ENCODE measurements at places on chromosomes 6 and 20.

- no peak for DNase-seq
Observed at GRCh38 chr6:80637312-80637711, 530.8 kb downstream of the BCKDHB start.

- no peak for DNase-seq
Observed at GRCh38 chr6:129448965-129449364, 261.0 kb downstream of the ARHGAP18 start.

DNA sequence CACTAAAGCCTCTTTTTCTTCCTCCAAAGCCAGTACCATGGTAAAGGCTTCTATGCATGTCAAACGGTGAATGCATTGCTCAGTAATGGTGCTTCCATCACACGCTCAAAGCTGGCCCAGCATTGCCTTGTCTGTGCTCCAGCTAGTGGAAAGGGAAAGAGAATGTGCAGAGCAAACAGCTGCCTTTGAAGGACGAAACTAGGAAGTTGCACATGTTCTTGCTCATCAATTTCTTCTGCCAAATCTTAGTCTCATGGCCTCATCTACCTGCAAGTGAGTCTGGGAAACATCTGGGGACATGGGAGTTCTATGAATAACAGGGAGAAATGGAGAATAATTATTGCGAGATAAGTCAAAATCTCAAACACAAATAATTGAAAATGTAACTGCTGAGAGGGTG lies 216.5 kb upstream of the SSTR4 start:
- DNase-seq: no peak

DNA sequence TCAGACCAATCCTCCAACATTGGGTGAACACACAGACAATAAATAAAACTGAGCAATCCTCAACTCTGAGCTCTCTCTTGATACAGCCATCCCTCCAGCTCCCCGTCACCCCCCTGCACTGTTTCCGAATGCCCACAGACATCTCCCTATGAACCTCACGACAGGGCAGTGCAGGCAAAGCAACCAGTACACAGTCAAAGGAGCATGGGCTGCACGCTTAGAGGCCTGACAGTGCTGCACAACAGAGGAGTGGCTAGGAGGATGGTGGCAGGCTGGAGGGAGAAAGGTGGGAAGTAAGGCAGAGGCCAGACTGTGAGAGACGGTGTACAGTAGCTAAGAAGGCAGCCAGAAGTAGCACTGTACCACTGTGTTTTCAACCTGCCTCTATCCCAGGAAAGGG lies 24.0 kb downstream of the FYN start:
- DNase-seq: no peak

- no peak for DNase-seq
Observed at GRCh38 chr20:53943522-53944291, 126.7 kb downstream of the BCAS1 start.

GRCh38 chr6:119552021-119552420 lies 202.5 kb upstream of the MAN1A1 start:
- DNase-seq: no peak

GRCh38 chr6:11358904-11359830 lies 126.7 kb upstream of the NEDD9 start:
- no peak for DNase-seq

DNA sequence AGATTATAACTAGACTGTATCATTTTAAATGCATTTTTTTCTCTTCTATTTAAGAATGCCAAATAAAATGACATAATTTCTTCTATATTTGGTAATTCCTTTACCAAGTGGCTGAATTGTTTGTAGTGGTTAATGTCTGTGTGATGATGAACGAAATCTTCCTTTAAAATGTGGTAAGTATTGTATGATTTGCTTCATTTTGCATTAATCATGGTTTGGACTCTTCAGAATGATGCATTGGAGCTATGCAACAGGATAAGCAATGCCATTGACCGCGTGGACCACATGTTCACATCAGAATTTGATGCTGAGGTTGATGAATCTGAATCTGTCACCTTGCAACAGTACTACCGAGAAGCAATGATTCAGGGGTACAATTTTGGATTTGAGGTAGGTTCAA lies 99.6 kb downstream of the MAP3K4 start:
- no peak for DNase-seq

DNA sequence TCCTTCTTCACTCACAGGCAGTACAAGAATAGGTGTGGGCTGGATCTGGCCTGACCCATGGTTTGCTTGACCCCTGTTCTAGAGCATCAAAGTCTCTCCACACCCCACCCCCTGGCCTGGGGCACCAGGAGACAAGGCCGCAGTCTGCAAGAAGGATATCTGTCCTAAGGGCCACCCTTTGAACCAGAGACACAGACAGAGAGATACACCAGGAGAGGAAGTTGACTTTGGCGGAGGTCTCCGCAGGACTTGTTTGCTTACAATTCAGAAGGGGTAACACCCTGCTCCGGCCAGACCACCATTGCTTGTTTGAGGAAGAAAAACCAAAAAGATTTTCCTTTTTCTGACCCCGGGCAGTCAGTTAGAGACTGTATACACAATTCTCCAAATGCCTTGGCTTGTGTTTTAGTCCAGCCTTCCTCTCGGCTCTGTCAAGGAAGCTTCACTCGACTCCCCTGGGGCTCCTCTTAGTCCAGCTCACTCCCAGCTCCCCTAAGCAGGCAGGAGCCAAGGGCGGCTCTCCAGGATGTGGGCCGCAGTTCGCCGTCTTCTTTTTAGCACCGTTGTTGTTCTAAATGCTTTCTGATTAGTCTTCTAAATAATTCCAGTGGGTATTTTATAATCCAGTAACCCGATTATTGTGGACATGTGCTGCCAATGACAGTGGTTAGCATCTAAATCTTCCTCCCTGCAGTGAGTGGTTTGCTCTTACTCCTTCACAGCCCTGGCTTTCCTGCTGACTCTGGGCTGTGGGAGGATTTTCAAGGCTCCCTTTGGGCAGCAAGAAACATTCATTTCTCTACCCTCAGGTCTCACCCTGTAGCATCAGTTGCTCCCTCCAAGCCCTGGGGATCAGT lies 58.6 kb upstream of the MRPS10 start:
- DNase-seq: no peak

- DNase-seq: no peak
Observed at GRCh38 chr6:147906361-147906760, 397.9 kb downstream of the SAMD5 start.

Data from activated T-helper 1 cell treated with Interleukin-2 at 50 U/mL for 16 hours (primary cell).